ENCODE measurements at places on chromosomes 5 and 9.

DNA sequence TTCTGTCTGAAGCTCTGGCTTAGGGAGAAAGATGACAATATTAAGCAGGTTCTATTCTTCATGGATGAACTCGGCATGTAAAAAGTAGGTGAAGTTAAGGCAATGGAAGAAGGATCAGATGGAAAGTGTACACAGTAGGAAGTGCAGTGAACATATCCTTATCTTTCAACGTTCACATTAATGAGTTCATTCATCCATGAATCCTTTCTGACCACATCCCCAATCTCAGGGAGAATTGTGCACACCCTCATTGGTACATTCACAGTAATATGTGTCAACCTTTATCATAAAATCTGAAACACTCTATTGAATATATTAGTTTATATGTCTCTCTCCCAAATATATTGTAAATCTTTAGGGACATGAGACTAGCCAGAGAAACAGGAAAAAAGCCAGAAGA lies 5.5 kb downstream of the GIN1 start:
- DNase-seq = no peak

DNA sequence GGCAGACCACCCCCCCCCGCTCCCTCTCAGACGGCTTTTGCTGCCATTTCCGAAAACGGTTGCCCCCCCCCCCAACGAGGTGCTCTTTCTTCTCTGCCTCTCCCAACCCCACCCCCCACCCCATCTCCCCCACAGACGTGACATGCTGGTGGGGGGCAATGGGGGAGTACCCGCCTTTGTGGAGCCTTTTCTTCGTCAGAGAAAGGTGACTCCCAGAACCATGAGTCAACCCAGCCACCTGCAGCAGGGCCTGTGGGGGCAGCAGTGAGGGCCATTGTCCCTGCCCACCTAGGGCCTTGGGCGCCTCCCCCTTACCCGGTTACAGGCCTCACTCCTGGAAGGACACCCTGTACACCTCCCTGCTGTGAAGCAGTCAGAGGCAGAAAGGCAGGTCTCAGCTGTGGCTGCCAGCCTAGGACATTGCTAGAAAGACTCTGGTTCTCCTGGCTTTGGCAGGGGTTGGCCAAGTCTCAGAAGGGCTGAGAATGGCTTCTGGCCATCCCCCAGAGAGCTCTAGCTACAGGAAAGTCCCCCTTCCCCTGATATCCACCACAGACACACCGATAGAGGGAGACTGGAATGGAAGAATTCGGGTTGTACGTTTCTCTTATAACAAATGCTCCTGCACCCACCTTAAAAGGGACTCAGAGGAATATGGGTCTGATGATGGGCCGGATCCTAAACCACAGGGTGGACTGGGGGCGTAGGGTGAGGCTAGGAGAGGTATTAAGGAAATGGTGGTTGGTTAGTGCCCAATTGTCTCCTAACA lies 2.2 kb downstream of the DNAJB5 start:
- DNase-seq = peak; percentile 52

- peak; percentile 97 for DNase-seq
Measured at GRCh38 chr9:124652615-124653393, 118.3 kb downstream of the NR6A1 start.

GRCh38 chr5:114702731-114703130 lies 340.9 kb downstream of the KCNN2 start:
- DNase-seq = no peak

DNA sequence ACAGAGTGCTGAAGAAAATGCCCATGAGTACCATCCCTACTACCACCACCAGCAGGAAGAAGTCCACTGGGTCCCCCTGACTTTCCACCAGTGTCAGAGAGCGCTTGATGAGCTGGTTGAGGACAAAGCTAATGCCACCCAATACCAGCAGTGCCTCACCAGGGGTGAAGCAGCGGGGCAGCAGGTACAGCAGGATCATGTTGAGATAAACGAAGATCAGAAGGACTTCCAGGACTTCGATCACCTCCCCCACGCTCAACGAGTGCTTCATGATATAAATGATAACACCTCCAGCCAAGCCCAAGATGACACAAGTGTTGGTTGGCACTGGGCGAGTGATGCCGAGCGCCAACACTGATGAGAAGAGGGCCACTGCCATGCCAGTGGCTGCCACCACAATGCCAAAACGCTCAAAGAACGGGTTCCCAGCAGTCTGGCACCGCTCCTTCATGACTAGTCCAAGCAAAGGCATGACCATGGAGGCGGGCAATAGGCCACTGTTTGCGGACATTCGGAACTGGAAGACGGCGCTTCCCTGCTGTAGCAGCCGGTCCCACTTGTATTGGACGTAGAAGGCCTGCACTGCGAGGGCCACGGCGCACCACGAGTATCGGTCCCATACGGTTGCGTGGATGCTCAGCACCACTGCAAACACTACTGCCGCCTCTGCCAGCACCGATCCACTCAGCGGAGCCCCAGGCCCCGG lies 679 bp downstream of the DOLK start:
- DNase-seq = no peak

- no peak for DNase-seq
Measured at GRCh38 chr9:17081351-17081750, 53.5 kb upstream of the CNTLN start.

DNA sequence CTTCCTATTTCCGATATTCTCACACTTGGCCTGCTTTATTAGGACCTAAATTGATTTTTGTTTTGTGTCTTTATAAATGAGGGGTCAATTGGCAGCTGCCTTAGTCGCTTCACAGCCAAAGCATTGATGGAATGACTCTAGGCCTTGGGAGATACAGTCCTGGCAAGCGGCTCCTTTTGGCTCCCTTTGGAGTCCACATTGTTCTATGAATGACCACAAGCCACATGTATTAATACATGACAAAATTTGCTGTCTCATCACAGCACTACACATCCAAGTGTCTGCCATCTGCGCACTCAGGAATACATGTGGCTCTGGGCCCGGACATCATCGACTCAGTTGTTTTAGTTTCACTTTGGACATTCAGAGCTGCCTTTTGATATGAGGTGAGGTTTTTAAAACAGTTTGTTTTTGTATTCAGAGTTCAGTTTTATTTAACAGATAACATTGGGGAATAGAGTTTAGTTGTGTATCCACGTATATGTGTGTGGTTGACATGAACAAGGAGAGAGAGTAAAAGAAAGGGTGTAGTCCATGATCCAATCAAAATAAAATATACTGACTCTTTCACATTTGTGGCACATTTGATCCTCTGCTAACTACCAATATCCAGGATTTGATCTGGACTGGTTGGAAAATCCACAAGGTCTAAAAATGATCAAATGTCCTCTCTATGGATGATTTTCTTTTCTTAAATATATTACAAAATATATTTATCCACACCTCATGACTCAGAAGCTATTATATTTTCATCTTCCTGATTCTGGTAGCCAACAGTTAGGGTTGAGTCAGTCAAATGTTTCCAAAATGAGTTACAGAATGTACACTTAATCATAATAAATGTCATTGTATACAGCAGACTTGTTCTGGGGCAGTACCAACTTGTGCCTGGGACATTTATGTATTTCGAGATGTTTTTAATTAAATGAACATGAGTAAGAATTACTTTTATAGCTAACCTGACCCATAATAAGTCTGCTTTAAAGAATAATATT lies 114.0 kb upstream of the MTAP start:
- DNase-seq = peak; percentile 80

DNA sequence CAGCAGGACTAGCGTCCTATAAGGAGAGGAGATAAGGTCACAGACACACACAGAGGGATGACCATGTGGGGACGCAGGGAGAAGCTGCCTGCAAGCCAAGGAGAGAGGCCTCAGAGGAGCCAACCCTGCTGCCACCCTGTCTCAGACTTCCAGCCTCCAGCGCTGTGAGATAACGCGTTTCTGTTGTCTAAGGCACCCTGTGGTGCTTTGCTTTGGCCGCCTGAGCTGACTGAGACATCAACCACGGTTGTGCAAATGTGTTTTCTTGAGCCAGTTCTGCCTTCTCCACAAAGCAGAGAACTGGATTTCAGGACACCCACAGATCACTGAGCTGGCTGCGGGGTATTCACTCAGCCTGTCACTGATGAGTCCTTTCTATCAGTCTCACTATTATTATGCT lies 149.1 kb downstream of the NXNL2 start:
- DNase-seq = no peak

GRCh38 chr9:85001925-85002324 lies 332.4 kb downstream of the NTRK2 start:
- no peak for DNase-seq

DNA sequence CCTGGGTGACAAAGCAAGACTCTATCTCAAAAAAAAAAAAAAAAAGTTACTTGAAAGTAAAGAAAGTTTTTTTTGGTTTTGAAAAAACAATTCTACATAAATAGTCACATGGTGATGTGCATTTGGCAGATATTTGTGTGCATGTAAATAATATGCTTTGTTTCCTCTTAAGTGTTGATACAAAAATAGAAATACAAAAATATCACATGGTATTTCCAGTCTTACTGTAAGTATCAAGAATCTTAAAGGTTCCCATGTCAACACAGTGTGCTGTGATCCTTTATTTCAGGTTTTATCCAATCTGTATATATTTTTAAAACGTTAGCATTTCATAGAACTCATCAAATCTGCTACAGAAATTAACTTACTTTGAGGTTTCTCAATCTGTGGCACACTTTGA lies 521.9 kb downstream of the TLE4 start:
- no peak for DNase-seq

- DNase-seq = no peak
Measured at GRCh38 chr9:90874194-90874593, 72.6 kb downstream of the SYK start.

GRCh38 chr9:136881691-136882108 lies 4.6 kb upstream of the TRAF2 start:
- DNase-seq = no peak

DNA sequence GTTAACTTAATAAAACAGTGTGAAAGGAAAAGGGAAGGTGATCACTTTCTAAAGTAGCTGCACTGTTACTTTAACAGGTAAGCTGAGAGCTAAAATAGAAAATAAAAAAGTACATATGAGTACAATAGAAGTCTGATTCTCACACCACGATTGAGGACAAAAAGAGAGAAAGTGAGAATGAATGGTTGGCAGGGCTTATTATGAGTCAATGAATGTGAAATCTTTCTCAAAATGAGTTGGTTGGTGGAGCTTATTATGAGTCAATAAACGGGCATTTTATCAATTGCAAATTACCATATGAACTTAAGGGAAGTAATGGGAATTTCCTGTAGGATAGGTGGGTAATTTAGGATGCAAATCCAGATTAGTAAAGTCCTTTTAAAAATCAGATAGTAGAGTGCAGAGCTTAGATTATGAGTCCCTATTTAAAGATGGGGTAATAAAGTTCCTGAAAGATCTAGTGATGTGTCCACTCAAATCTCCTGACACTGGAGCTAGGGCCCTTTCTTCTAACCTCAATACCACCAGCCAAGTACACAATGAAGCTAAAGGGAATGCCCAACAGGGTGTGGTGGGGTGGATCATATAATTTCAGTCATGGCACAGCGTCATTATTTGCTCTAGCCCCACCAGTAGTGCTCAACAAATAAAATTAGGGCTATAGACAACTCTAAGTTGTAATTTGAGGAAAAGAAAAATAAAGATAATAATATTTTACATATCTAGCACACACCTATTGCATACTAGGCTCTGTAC lies 21.1 kb upstream of the TLR4 start:
- no peak for DNase-seq

GRCh38 chr5:35442885-35443639 lies 174.6 kb upstream of the SPEF2 start:
- DNase-seq = no peak

- DNase-seq = peak; percentile 62
Measured at GRCh38 chr5:154444556-154445421, 1.0 kb upstream of the SAP30L start.

- no peak for DNase-seq
Measured at GRCh38 chr9:129785866-129786265, 17.1 kb upstream of the TOR1B start.

All from RWPE1 (cell line).